Activated naive CD8-positive, alpha-beta T cell treated with anti-CD3 and anti-CD28 coated beads, Interleukin-2, amount 50 U/mL, for 24 hours (primary cell): ENCODE measurements at places on chromosomes 4 and X.
A peak's percentile ranks its signal among the peaks of the same experiment; 100 is the strongest.

DNA sequence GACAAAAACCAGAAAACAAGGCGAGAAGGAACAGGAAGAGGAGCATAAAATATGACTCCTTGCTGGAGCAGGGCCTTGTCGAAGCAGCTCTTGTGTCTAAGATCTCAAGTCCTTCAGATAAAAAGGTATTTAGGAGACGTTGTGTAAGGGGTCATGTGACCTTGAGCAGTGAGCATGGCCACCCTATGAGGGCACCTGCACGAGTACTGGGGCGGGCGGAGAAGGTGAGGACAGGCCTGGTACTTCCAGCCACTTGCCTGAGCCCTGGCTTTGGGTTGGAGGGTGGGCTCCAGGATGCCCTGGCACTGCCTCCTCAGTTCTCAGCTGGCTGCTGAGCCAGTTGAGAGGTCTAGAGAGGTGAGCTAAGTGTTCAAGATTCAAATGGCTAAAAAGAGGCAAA is 29.9 kb downstream of the NSD2 start:
- no peak overlapping the region for H3K4me3 ChIP-seq
- H3K27me3 ChIP-seq: no peaks in the 10 kb centered on the region
- H3K27ac ChIP-seq: no peak overlapping the region
- no peak for DNase-seq
- H3K36me3 ChIP-seq: peaks cover 51% of the 10 kb centered on the region

DNA sequence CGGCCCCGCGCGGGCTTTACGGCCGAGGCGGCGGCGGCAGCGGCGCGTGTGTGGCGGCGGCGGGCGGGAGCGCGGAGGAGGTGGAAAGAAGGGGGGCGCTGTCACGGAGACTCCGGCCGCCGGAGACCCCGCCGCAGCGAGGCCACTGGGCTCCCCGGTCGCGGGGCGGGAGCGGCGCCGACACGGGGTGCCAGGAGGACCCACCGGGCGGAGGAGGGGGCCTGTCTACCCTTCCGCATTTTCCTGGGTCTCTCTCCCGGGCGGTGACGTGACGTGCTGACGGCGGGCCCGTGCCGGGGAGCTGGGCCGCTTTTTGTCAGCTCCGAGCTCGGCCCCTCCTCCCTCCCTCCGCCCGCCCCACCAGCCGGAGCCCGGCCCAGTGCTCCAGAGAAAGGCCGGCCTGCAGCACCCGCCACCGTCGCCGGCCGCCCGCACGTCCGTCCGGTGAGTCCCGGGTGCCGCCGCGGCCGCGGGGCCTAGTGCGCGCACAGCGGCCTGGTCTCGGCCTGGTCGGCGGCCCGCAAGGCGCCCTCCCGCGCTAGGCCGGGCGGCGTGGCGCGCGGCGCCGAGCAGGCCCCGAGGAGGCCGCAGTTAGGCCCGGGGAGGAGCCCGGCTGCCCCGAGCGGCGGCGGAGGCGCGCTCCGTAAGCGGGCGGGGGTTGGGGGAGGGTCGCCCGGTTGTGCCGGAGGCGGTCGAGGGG is at the start of gene ZFX:
Gene ZFX, plus strand, starts transcription at position 379 of the 700 bp plus-strand sequence. CDS start 23,014 bp downstream, outside the sequence.
- no peaks in the 10 kb centered on the region for H3K27me3 ChIP-seq
- DNase-seq: peak; percentile 61
- peaks cover 66% of the 10 kb centered on the region for H3K4me1 ChIP-seq
- H3K4me3 ChIP-seq: peak within 1 kb of the TSS; percentile 87

DNA sequence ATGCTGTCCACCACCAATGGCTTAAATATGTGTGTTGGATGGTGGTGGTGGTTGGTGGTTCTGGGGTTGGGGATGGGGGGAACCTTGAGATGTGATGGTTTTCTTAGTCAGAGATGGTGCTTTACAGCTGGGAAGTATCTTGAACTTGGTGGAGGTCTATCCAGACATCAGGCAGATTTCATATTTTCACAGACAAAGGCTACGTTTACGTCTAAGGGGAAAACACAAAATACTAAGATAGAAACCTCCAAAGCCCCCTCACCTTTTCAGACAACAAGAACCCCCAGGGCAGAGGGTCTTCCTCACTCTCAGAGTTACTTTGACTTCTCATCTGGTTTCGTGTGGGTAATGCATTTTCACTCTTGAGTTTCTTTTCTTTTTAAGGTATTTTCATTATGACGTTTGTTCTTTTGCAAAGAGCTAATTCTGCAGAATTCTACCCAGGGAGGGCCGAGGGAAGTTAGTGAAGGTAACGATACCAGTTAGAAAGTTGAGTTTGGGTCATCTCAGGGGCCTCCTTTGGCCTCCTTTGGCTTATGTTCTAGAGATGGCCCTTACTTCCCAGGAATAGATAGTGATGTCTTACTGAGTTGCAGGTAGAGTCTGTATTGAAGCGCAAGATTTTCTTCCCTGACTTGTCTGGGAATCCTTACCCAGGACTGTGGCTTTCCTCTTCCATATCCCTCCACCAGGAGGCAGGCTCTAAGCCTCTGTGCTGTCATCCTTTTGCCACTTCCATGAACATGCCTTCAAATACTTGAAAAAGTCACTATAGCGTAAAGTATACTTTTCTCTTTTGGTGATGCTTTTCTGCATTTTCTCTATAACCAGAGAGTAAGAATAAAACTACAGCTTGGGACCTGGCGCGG is 31.9 kb downstream of the RHOH start:
- peaks cover 98% of the 10 kb centered on the region for H3K4me1 ChIP-seq
- H3K27me3 ChIP-seq: peaks cover 2% of the 10 kb centered on the region
- DNase-seq: no peak
- peak overlapping the region; percentile 72 for H3K4me3 ChIP-seq
- peaks cover 71% of the 10 kb centered on the region for H3K36me3 ChIP-seq

GRCh38 chr4:61841714-61842113 is 641.6 kb downstream of the ADGRL3 start:
- H3K4me3 ChIP-seq: no peak overlapping the region
- no peaks in the 10 kb centered on the region for H3K4me1 ChIP-seq
- no peaks in the 10 kb centered on the region for H3K36me3 ChIP-seq
- no peaks in the 10 kb centered on the region for H3K27me3 ChIP-seq

GRCh38 chr4:185740471-185740873 is 71.5 kb downstream of the SORBS2 start:
- no peak overlapping the region for H3K27ac ChIP-seq
- no peaks in the 10 kb centered on the region for H3K4me1 ChIP-seq
- no peak overlapping the region for H3K4me3 ChIP-seq
- H3K27me3 ChIP-seq: peaks cover 2% of the 10 kb centered on the region

DNA sequence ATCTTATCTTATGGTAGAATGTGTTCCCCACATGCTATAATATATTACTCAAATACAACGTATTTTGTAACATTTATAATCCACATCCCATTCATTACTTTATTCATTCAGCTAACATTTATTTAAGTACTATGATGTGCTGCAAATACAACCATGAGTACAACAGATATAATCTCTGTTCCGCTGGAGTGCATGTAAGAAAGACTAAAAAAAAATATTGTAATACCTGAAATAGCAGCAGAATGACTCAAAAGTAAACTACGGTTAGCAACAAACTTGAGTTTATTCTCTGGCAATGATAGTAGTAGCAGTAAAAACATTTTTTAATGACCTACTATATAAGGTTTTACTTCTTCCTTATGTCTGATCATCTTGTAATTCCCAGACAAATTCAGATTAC is 1776.3 kb downstream of the STIM2 start:
- H3K4me1 ChIP-seq: no peaks in the 10 kb centered on the region
- no peak overlapping the region for H3K4me3 ChIP-seq
- no peak overlapping the region for H3K27ac ChIP-seq
- no peak for DNase-seq
- H3K36me3 ChIP-seq: no peaks in the 10 kb centered on the region

GRCh38 chr4:87707279-87707918 is 57.3 kb downstream of the DMP1 start:
- H3K4me1 ChIP-seq: no peaks in the 10 kb centered on the region
- H3K27ac ChIP-seq: no peak overlapping the region
- no peak for DNase-seq
- no peak overlapping the region for H3K4me3 ChIP-seq
- H3K36me3 ChIP-seq: no peaks in the 10 kb centered on the region
- peaks cover 5% of the 10 kb centered on the region for H3K27me3 ChIP-seq

- no peaks in the 10 kb centered on the region for H3K4me1 ChIP-seq
- H3K27me3 ChIP-seq: peaks cover 7% of the 10 kb centered on the region
- H3K27ac ChIP-seq: no peak overlapping the region
- no peaks in the 10 kb centered on the region for H3K36me3 ChIP-seq
- no peak for DNase-seq
Observed at GRCh38 chr4:86452422-86452891, 92.6 kb upstream of the MAPK10 start.

DNA sequence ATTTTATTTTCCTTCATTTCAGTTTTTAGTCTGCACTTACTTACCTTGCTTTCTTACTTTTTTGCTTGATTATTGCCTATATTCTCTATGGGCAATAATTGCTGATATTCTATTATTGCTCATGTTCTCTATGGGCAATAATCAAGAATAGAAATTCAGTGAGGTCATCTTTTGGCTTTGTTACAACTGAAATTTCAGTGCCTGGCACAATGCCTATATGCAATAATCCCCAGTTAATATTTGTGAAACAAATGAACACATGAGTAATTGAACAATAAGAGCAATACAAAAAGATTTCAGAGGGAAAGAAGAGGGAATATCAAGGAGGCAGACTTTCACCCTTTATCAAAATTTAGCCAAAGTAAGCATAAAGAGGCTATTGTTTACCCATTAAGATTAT is 48.6 kb upstream of the ARSJ start:
- no peaks in the 10 kb centered on the region for H3K4me1 ChIP-seq
- no peaks in the 10 kb centered on the region for H3K27me3 ChIP-seq
- H3K36me3 ChIP-seq: no peaks in the 10 kb centered on the region
- no peak overlapping the region for H3K27ac ChIP-seq
- DNase-seq: no peak

GRCh38 chr4:8000721-8001491 is 61.2 kb upstream of the AFAP1 start:
- no peak overlapping the region for H3K27ac ChIP-seq
- no peak for DNase-seq
- no peaks in the 10 kb centered on the region for H3K27me3 ChIP-seq
- no peak overlapping the region for H3K4me3 ChIP-seq
- H3K4me1 ChIP-seq: no peaks in the 10 kb centered on the region
- H3K36me3 ChIP-seq: no peaks in the 10 kb centered on the region

GRCh38 chrX:119132316-119132715 is 4.7 kb upstream of the KIAA1210 start:
- peaks cover 1% of the 10 kb centered on the region for H3K27me3 ChIP-seq
- H3K27ac ChIP-seq: no peak overlapping the region
- H3K4me1 ChIP-seq: no peaks in the 10 kb centered on the region
- H3K4me3 ChIP-seq: no peak overlapping the region

- peaks cover 2% of the 10 kb centered on the region for H3K27me3 ChIP-seq
- no peaks in the 10 kb centered on the region for H3K4me1 ChIP-seq
- H3K36me3 ChIP-seq: no peaks in the 10 kb centered on the region
- H3K4me3 ChIP-seq: no peak overlapping the region
- DNase-seq: no peak
Observed at GRCh38 chr4:95360256-95360903, 188.4 kb downstream of the UNC5C start.

- no peaks in the 10 kb centered on the region for H3K27me3 ChIP-seq
- no peaks in the 10 kb centered on the region for H3K36me3 ChIP-seq
- DNase-seq: no peak
- no peak overlapping the region for H3K27ac ChIP-seq
Observed at GRCh38 chr4:40596522-40596921, 33.1 kb downstream of the RBM47 start.

GRCh38 chr4:160184884-160185283 is 1082.0 kb downstream of the RAPGEF2 start:
- H3K27ac ChIP-seq: no peak overlapping the region
- no peaks in the 10 kb centered on the region for H3K36me3 ChIP-seq
- no peak overlapping the region for H3K4me3 ChIP-seq
- no peaks in the 10 kb centered on the region for H3K27me3 ChIP-seq
- no peaks in the 10 kb centered on the region for H3K4me1 ChIP-seq

- no peaks in the 10 kb centered on the region for H3K36me3 ChIP-seq
- H3K4me3 ChIP-seq: no peak overlapping the region
- no peaks in the 10 kb centered on the region for H3K4me1 ChIP-seq
Observed at GRCh38 chrX:9955506-9955905, 11.7 kb upstream of the CLDN34 start.

DNA sequence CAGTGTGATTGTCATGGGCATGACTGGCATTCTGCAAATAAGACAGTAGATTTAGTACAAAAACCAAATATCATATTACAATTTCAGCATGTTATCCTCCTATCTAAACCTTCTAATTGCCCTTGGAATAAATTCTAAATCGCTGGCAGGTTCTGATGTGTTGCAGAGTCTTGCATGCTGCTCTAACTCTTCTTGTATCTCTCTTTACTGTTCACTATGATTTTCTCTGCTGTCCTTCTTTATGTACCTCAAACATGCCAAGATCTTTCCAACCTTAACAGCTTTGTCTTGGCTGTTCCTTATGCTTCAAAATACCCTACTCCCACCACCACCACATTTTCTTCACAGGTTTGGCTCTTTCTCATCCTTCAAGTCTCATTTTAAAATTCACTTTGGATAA is 43.0 kb upstream of the KCNIP4 start:
- H3K4me1 ChIP-seq: no peaks in the 10 kb centered on the region
- H3K4me3 ChIP-seq: no peak overlapping the region
- no peaks in the 10 kb centered on the region for H3K36me3 ChIP-seq

GRCh38 chr4:164799410-164799809 is 45.5 kb downstream of the SMIM31 start:
- no peaks in the 10 kb centered on the region for H3K27me3 ChIP-seq
- H3K4me3 ChIP-seq: no peak overlapping the region
- H3K4me1 ChIP-seq: no peaks in the 10 kb centered on the region
- DNase-seq: no peak
- no peak overlapping the region for H3K27ac ChIP-seq
- H3K36me3 ChIP-seq: no peaks in the 10 kb centered on the region

DNA sequence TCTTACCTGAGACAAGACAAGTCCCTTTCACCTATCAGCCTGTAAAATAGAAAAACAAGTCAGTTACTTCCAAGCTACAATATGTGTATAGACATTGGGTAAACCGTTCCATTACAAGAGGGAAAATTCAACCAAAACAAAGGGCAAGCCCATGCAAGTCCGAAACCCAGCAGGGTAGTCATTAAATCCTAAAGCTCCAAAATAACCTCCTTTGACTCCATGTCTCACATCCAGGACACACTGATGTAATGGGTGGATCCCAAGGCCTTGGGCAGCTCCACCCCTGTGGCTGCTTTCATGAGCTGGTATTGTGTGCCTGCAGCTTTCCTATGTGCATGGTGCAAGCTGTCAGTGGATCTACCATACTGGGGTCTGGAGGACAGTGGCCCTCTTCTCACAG is 14.7 kb upstream of the FAM47B start:
- H3K4me3 ChIP-seq: no peak overlapping the region
- DNase-seq: no peak
- H3K27ac ChIP-seq: no peak overlapping the region
- no peaks in the 10 kb centered on the region for H3K4me1 ChIP-seq
- H3K36me3 ChIP-seq: no peaks in the 10 kb centered on the region
- H3K27me3 ChIP-seq: no peaks in the 10 kb centered on the region

GRCh38 chr4:159413306-159413943 is 310.5 kb downstream of the RAPGEF2 start:
- peaks cover 7% of the 10 kb centered on the region for H3K27me3 ChIP-seq
- H3K36me3 ChIP-seq: no peaks in the 10 kb centered on the region
- no peak overlapping the region for H3K4me3 ChIP-seq
- no peaks in the 10 kb centered on the region for H3K4me1 ChIP-seq
- no peak for DNase-seq
- no peak overlapping the region for H3K27ac ChIP-seq

- no peak for DNase-seq
- no peaks in the 10 kb centered on the region for H3K36me3 ChIP-seq
- no peaks in the 10 kb centered on the region for H3K27me3 ChIP-seq
Observed at GRCh38 chrX:39928704-39929378, 168.9 kb downstream of the BCOR start.

GRCh38 chrX:130340271-130340670 is 552 bp downstream of the SLC25A14 start:
- no peaks in the 10 kb centered on the region for H3K36me3 ChIP-seq
- H3K27me3 ChIP-seq: no peaks in the 10 kb centered on the region
- H3K4me3 ChIP-seq: peak overlapping the region; percentile 89
